Endothelial cell (in vitro differentiated cells): ENCODE measurements at places on chromosomes 5 and 9.

DNA sequence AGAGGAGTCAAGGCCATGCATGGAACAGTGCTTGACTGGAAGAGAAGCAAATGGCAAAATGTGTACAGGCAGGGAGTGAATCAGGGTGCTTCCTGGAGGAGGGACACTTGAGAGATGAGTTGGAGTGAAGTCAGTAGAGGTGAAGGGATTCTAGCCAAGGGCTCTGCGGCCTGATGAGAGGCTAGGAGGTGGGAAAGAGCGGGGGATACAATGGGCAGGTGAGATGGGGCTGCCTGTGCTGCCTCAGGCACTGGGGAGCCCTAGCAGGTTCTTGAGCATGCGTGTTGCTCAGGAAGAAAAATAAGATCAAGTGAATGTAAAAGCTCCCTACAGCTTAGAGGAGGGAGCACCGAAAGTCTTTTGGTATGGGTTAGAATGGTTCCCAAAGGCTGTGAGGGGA lies 22.3 kb downstream of the ERGIC1 start:
- no peak for DNase-seq

GRCh38 chr5:139651853-139652787 lies 4.0 kb downstream of the CXXC5 start:
- DNase-seq: peak; percentile 42

DNA sequence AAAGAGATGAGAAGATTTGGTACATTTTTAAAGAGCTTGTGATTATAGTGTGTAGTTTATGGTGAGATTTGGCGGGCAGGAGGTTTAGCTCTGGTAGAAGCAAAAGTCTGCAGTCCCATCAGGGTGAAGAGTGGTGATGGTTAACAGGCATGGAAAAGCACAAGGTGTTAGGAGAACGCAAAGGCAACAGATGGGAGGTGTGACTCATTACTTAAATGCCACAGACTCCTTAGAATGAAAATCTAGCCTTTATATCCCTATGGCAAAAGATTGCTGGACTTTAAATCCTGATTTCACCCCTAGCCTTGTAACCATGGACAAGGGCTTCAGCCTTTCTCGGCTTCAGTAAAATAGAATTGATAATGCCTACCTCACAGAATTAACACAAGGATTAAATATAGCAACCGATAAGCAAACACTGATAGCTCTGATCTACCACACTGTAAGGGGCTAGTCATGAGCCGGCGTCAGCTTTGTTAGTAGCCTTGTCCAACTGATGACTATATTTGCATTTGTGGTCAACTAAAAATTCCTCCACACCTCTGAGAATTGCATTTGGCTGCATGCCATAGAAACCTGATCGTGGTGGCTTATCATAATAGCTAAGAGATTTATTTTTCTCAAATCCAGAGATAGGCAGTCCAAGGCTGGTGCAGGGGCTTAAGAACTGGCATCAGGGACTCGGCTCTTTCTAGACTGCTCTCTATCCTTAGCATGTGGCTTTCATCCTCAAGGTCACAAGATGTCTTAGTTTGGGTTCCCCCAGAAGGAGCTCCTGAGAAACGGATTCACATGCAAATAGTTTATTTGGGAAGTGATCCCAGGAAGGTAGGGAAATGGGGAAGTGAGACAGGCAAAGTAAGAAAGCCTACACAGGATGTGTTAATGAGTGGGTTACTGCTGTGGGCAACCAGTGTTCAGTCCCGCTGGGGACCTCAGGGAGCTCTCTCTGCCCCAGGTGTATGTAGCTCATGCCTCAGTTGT lies 19.6 kb downstream of the MFAP3 start:
- DNase-seq: no peak

GRCh38 chr5:59506285-59506877 lies 387.1 kb downstream of the PDE4D start:
- no peak for DNase-seq

GRCh38 chr9:132383462-132383883 lies 23.2 kb downstream of the TTF1 start:
- no peak for DNase-seq
